ENCODE measurements at places on chromosomes 7 and 10.

DNA sequence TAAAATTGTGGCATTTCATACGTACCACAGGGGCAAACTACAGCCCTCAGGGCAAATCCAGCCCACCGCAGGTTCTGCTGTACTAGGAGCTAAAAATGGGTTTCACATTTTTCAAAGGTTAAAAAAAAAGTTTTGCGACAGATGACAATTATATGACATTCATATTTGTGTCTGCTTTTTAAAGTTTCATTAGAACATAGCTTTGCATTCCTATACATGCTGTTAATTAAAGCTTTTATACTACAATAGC is 758 bp upstream of the PNPLA8 start:
- no peak for DNase-seq

DNA sequence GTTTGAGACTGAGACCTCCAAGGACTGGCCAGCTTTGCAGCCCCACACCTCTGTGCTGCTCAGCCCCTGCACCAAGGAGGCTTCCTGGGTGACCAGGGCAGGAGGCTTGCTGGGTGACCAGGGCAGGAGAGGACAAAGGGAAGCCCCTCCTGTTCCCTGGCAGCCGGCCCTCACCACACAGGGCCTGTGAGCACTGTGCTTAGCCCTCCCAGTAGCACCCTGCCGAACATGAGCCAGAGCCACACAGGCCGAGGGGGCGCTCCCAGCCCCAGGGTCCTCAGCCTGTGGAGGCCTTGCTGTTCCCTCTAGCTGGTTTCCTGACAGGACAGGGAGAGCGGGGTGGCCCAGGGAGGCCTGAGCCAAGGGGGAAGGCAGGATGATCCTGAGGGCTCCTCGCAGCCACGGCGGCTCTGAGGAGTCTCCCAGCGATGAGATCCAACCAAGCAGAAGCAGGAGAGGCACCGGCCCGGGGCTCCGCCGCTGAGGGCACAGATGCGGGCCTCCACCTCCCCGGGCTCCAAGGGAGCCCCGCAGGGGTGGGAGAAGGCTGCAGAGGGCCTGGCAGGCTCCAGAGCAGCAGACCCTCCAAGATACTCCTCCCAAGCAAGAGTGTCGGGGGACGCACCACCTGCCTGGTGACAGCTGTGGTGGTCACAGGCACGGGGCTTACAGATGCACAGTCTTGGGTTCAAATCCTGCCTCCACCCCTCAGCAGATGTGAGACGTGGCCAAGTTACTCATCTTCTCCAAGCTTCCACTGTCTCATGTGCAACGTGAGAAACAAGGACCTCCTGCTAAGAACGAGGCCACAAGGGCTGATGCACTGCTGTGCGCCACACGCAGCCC is 22.5 kb downstream of the WDR86 start:
- DNase-seq, result no peak

- no peak for DNase-seq
Measured at GRCh38 chr7:31919678-31920369, 150.4 kb downstream of the PDE1C start.

- no peak for DNase-seq
Measured at GRCh38 chr7:156897673-156898072, 4.7 kb upstream of the LMBR1 start.

DNA sequence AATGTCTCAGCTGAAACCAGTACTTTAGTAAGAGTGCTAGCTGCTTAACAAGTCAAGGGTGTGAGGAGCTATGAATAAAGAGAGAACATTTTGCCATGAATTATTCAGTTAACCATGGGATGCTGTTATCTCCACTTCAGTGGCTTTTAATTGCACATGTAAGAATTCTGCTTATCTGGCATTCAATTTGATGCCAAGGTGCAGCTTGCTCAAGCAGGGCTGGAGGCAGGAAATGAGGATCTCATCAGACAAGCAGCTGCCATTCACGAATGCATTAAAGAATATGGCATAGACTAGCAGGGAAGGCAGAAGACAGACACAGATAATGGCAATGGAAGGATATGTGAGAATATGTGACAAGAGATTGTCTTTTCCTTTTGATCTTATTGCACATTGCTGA is 697.8 kb downstream of the NRG3 start:
- DNase-seq, result no peak

- no peak for DNase-seq
Measured at GRCh38 chr10:79241990-79242619, 105.2 kb upstream of the PPIF start.

GRCh38 chr7:138661069-138661635 is 40.0 kb downstream of the SVOPL start:
- no peak for DNase-seq
